ENCODE measurements at places on chromosomes 2 and 18.

- DNase-seq, result no peak
Measured at GRCh38 chr18:21194871-21195771, 46.9 kb upstream of the GREB1L start.

- DNase-seq, result no peak
Measured at GRCh38 chr2:189585226-189585756, 4.7 kb upstream of the SLC40A1 start.

GRCh38 chr2:33412920-33413319 is 63.5 kb upstream of the RASGRP3 start:
- DNase-seq, result no peak

DNA sequence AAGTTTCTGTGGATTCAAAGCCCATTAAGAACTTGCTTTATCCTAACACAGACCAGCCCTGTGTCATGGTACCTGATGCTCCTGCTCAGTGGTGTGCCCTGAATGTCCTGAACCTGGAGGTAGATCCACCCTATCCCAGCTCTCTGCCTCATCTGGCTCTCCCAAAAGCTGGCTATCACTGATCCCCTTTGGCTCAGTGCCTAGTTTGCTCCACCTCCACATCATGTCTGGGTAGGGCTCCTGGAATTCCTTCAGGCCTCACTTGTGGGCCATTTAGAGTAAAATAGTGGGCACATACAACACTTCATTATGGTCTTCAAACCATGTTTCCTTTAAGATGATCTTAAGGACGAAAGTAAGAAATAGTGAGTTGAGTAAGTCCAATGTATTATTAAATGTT is 4.8 kb upstream of the ABCB11 start:
- no peak for DNase-seq

DNA sequence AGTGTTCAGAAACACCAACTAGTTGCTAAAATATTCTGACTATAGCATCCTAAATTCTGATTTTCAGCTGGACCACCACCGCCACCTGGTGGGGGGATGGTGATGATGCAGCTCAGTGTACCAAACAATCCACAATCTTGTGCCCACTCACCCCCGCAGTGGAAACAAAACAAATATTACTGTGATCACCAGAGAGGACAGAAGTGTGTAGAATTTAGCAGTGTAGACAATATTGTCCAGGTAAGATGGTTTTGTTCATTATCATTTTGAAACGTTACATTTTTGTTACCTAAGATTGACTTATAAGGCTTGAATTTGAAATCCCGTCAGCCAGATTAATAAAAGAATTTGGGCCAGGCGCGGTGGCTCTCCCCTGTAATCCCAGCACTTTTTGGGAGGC is 31.7 kb upstream of the UBXN4 start:
- DNase-seq, result peak; percentile 13

GRCh38 chr2:26784570-26785234 is 1.2 kb upstream of the CENPA start:
- no peak for DNase-seq

DNA sequence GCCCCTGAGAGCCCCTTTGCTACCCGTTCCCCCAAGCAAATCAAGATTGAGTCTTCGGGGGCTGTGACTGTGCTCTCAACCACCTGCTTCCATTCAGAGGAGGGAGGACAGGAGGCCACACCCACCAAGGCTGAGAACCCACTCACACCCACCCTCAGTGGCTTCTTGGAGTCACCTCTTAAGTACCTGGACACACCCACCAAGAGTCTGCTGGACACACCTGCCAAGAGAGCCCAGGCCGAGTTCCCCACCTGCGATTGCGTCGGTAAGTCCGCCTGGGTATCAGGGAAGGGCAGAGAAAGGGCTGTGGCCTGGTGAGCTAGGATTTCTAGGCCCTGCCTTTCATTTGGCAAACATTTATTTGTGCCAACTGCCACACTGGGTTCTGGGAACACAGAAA is 63.4 kb downstream of the TET3 start:
- DNase-seq, result no peak

GRCh38 chr2:134936691-134937090 is 18.1 kb downstream of the CCNT2 start:
- no peak for DNase-seq

DNA sequence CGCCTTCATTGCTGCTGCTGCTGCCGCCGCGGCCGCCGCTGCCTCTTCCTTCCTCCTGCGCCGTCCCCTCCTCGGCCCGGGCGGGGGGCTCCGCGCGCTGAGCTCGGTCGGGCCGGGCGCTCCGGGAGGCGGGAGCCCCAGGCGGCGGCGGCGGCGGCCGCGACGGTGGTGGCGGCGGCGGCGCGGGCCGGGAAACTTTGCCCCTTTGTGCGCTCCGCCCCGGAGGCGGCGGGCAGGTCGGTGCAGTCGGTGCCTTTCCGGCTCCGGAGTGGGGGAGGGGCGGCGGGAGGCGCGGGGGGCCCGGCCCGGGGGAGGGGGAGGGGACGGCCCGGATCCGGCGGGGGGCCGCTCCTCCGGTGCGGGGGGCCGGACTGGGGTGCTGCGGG is 205 bp downstream of the TET3 start:
- no peak for DNase-seq

GRCh38 chr2:231017231-231017598 is 20.1 kb upstream of the C2orf72 start:
- no peak for DNase-seq

DNA sequence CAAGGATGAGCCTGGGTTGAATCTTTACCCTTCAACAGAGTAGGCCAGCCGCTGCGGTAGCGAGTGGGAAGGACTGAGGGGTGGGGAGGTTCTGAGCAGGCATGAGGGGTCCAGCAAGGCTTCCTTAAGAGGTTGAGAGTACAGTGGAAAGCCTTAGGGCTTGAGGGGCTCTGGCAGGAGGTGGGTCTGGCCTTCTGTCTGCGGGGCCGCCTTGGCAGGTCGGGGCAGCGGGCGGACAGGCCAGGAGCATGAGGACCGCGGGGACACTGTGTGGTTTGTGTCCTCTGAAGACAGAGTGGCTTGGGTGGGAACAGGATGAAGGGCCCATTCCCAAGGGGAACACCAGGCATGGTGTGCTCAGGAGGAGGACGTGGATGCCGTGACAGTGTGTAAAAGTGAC is 250.3 kb downstream of the AGAP1 start:
- no peak for DNase-seq

GRCh38 chr2:136378712-136379595 is 261.0 kb upstream of the CXCR4 start:
- peak; percentile 58 for DNase-seq

DNA sequence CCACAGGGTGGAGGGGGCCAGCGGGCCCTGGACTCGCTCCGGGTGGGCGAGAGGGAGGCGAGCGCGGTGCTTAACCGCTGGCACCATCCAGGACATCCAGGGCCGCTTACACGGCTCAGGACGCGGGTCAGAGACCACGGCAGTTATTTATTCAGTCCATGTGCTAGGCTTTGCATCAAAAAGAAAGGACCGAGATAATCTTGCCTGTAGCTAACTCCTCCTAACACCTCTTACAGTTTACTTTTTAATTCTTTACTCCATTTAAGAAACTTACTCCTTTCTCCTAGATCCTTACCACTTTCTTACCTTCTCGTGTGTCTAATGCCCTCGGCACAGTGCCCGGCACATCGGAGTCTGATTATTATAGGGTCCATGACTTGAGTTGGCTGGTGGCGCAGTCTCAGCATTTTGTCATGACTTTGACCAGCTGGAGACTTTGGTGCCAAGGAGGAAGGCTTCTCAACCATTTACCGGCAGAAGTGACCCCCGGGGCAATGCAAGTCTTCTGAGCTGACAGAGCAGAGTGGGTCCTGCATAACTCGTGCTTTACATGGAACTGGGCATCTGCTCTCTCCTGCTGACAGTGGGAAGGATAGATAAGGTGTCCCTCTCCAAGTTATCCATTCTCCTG is 503 bp downstream of the ANXA4 start:
- no peak for DNase-seq

DNA sequence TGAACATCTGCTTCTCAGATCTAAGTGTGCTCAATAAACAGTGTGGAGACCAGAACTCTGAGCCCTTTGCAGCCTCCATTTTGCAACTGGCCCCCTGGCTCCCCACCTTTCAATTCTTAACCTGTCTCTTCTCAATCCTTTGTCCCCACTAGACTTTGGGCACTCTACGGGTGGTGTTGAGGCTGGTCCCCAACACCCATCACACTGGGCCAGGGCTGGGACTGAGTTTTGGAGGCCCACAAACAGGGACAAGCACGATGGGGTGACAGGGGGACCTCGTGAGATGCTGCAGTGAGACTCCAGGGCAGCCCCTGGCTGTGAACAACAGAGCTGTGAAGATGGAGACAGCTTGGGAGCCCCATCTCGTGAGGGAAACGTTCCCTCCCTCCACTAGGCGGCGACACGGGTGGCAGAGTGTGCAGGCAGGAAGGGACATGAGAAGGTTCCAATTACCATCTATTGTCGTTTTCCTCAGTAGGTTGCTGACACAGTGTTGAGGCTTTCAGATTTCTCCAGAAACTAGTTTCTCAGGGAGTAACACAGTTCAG is 1.2 kb downstream of the ANKMY1 start:
- no peak for DNase-seq

DNA sequence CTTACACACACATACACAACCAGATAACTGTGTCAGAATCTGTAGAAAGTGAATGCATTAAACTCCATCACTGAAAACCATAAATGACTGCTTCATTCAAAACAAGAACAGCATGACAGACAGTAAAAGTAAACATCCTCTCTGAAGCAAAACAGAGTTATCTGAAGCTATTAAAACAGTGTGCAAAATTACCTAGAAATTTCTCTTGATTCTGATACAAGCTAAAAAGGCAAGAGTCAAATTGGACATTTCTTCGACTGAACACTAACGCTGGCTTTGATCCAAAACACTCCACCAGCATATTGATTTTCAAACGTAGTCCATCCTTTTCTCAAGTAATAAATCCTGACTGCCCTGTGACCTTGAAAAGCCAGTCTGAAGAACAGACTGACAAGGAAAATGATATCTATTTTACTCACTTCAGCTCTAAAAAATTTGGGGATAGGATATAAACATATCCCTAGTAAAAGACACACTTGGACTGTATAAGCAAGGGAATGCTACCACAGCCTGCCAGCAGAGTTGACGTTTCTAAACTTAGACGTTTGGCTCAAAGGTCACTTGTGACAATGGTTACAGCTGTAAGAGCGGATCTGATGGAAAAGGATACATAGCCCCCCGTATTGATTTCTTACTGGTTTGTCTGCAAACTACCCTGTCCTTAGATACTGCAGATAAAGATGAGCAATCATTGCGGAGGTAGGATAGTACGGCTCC is 128.9 kb upstream of the ITGB6 start:
- no peak for DNase-seq

DNA sequence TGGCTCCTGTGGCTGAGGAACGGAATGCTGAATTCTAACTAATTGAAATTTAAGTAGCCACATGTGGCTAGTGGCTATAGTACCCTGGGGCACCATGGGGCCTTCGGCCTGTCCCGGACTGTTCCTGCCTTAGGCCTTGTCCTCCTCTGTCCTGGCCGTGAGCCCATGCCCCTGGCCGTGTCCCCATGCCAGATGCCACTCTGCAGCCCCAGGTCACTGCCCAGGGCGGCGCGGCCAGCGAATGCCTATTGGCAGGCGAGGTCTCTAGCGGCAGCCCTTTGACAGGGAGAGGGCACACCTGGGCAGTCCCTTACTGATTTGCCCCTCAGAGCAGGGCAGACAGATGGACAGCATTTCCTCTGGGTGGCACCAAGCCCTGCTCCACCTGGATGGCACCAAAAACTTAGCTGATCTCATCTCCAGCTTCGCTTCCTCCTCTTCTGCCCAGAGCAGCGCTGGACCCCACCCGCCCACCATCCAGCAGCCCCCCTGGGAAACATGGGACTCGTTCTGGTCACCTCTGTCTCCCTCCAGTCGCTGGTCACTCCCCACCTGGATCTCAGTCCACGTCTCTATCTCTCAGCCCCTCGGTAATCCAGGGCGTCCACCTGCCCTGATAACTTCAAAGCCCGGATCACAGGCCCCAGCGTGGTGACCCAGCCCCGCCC is 1.1 kb upstream of the DGKD start:
- no peak for DNase-seq

- DNase-seq, result no peak
Measured at GRCh38 chr2:211967234-211967633, 571.4 kb downstream of the ERBB4 start.

- DNase-seq, result no peak
Measured at GRCh38 chr2:9773903-9774239, 69.4 kb upstream of the TAF1B start.

DNA sequence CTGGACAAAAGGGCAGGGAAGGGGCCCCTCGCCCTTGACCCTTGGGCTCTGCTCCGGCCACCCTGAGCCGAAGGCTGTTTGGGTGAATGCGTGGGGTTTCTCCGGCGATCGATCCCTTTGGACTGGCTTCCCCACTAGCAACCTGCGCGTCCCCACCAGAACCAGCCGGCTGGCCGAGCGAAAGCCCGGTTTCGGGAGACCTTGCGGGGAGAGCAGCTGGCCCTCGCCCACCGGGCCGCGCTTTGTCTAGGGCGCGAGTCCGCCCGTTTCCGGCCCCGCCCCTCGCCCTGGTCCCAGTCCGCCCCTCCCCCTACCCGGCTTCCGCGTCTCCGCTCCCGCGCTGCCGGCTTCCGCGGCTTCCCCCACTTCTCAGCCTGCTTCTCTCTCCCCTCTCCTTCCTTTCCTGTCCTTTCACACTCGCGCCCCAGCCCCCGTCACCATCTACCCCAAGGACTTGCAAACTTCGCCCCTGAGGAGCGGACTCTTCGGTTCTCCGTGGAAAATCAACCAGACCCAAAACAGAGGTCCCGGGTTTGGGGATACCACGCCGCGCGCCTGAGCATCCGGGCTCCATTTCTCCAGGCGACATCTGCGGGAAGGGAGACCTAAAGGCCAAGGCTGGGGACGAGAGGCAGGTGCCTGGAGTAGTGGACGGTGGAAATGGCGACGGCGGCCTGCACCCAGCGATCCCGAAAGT is 48.0 kb upstream of the ATP6V1B1 start:
- no peak for DNase-seq

- no peak for DNase-seq
Measured at GRCh38 chr2:148567716-148568115, 76.8 kb upstream of the EPC2 start.

DNA sequence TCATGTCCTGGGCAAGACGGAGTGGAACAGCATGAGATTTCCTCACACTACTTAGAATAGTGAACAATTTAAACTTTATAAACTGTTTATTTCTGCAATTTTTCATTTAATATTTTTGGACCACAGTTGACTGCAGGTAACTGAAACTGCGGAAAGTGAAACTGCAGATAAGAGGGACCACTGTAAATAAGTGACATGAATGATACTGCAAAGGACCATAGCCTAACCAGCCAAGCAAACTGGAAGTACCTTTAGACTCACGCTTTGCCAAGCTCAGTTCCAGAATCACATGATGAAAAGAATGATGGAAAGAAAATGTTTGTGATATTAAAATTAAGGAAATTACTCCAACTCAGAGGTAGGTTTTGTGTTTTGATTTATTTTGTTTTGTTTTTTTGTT is 94.6 kb upstream of the ITGA4 start:
- DNase-seq, result no peak

- DNase-seq, result no peak
Measured at GRCh38 chr2:158912112-158912511, 56.3 kb upstream of the TANC1 start.

- no peak for DNase-seq
Measured at GRCh38 chr2:239979243-239980023, 45.7 kb downstream of the NDUFA10 start.

Measured in NCI-H2107 (cell line).